Fibroblast of lung (primary cell): ENCODE measurements at places on chromosomes 7 and 10.

GRCh38 chr7:5423976-5424748 is 528 bp upstream of the TNRC18 start:
- peak; percentile 98 for DNase-seq

DNA sequence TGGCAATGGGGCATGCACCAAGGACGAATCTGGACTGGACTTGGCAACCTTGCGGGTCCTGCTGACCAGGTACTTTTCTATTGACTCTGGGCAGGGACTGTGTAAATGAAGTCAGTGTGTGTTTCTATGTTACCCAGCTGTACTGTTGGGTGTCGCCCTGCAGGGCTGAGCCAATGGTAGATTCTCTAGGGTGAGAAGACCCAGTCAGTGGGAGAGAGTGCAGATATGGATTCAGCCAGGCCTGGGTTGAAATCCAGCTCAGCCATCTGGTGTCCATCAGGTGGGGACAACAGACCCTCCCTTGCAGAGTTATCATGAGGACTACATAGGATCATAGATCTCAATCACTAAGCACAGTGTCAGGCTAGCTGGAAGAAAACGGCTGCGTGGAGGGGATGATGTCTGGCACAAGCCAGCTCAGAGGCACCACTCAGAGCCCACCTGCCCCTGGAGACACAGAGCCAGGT is 4.9 kb upstream of the PPIF start:
- no peak for DNase-seq

DNA sequence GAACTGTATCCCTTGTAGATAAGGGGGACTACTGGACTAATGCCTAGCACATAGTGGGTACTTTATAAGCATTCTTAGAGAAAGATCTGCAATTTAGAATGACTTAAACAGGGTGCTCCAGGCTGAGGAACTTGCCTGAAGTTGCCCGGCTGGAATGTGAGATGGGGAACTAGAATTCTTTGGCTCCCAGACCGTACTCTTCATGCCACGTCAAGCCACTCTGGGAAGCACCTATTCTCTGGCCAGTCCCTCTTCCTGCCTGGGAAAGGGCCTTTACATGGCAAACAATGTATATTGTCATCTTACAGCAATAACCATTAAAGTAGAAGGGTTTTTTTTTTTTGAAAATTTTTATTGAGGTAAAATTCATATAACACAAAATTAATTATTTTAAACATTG is 34.5 kb downstream of the ATXN7L1 start:
- DNase-seq: no peak

- peak; percentile 95 for DNase-seq
Observed at GRCh38 chr10:75530299-75530698, 98.9 kb downstream of the LRMDA start.

- DNase-seq: peak; percentile 55
Observed at GRCh38 chr7:99121496-99122021, 22.3 kb downstream of the SMURF1 start.

DNA sequence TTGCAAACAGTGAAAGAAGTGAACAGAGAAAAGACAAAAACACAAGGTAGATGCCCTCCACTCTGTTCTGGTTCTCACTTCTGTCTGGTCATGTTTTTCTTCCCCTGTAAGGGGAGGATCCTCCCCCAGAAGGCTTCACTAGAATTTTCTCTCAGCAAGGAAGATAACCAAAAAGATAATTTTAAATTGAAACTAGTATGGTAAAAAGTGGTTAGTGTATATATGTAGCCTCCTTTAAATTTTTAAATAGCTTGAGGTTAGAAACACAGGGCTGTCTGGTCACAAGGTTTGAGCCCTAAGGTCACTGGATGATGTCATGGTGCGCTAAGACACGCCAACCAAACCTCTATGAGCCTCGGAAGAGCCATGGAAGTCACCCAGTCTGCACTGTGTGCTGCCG is 5.6 kb upstream of the PKD1L1 start:
- DNase-seq: no peak

GRCh38 chr7:157625973-157626742 is 289.4 kb downstream of the DNAJB6 start:
- no peak for DNase-seq

DNA sequence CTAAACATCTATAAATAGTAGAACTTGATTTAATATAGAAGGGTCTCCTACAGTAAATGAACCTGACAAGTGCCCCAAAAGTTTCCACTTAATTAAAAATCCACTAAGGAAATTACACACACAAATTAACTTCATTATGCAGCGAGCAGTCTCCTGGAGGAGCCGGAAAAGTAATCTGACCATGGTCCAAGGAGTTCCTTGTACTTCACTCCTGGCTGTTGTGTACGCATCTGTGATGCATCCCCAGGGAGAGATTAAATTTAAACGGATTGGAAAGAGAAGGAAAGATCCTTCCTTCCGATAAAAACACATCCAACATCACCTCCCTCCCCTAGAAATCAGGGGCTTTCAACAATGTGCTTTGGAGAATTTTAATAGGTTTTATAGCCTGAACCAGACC is 85.5 kb downstream of the PARD3 start:
- no peak for DNase-seq

- no peak for DNase-seq
Observed at GRCh38 chr10:929960-930624, 1.4 kb downstream of the LARP4B start.

DNA sequence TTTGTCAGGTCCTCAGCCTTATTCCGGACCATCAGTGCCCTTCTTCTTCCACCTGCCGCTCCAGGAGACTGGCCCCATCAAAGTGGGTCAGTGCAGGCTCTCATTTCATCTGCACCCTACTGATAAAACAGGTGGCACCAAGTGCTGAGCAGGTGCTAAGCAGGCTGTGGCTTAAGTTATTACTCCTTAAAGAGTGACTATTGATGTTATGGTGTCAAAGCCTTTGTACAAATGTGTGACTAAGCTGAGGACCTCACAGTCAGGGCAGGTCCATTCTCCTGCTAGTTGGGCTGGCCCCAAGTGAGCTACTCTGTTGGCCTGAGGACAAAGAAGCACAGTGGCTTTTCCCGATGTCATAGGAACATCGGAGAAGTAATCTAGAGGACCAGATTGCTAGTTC is 11.2 kb upstream of the CALD1 start:
- DNase-seq: no peak

DNA sequence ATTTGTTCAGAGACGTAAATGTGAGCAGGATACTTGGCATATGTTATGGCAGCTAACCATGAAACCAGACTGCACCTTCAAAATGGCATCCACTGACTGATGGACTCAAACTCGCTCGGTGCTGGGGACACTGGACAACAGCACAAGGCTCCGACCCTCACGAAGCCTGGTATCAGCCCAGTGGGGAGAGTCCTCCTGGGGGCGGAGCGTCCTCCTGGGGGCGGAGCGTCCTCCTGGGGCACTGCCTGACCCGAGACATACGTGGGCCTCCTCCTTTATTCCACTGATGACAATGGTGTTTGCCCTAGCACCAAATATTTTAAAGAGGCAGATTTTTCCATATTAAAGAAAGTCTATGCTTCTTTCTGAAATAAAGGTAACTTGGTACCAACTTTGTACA is 39.5 kb downstream of the ESYT2 start:
- no peak for DNase-seq

- no peak for DNase-seq
Observed at GRCh38 chr7:100219271-100219737, 445 bp upstream of the PVRIG start.

DNA sequence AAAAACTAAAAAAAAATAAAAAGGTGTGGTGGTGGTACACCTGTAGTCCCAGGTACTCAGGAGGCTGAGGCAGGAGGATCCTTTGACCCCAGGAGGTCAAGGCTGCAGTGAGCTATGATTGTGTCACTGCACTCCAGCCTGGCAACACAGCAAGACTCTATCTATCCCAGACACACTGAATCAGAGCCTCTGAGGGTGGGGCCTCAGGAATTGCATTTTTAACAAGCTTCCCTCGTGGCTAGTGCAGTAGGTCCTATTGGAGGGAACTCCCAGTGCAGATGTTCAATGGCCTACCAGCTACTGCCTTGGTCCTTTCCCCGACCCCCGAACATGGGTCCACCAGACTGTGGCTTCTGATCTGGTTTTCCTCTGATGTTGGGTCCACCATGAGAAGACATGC is 14.9 kb downstream of the STRA8 start:
- no peak for DNase-seq

- DNase-seq: peak; percentile 52
Observed at GRCh38 chr10:108904163-108904838, 1019.0 kb downstream of the XPNPEP1 start.

GRCh38 chr10:86294346-86295265 is 72.0 kb downstream of the GRID1 start:
- DNase-seq: no peak

GRCh38 chr7:50216626-50217025 is 87.9 kb upstream of the IKZF1 start:
- no peak for DNase-seq

- DNase-seq: peak; percentile 29
Observed at GRCh38 chr7:129607471-129608120, 3.9 kb upstream of the NRF1 start.

GRCh38 chr7:118153551-118154177 is 30.3 kb upstream of the LSM8 start:
- peak; percentile 51 for DNase-seq

- peak; percentile 11 for DNase-seq
Observed at GRCh38 chr7:97307521-97308108, 190.1 kb downstream of the SDHAF3 start.

- DNase-seq: peak; percentile 16
Observed at GRCh38 chr10:29473406-29474100, 161.2 kb downstream of the SVIL start.

GRCh38 chr10:124740369-124741280 is 3.6 kb downstream of the FAM53B start:
- peak; percentile 44 for DNase-seq

- DNase-seq: no peak
Observed at GRCh38 chr7:21829731-21830130, 116.0 kb downstream of the CDCA7L start.

GRCh38 chr7:111780527-111780926 is 218.2 kb upstream of the IMMP2L start:
- DNase-seq: no peak

DNA sequence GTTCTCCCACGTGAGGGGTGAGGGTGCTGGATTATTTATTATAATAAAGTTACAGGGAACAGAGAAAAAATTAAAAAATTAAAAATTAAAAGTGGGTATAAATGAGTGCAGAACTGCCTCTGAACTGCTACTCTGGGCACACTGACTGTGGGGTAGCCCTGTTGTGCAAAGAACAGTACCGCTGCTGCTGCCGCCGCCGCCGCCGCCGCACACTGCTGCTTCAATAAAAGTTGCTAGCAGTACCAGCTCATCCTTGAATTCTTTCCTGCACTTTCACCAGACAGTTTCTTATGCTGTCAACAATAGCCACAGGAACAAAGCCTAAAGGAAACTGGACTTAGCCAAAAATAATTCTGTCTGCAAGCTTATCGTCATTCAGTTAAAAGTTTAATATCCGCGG is 72.1 kb downstream of the GCC1 start:
- DNase-seq: no peak

DNA sequence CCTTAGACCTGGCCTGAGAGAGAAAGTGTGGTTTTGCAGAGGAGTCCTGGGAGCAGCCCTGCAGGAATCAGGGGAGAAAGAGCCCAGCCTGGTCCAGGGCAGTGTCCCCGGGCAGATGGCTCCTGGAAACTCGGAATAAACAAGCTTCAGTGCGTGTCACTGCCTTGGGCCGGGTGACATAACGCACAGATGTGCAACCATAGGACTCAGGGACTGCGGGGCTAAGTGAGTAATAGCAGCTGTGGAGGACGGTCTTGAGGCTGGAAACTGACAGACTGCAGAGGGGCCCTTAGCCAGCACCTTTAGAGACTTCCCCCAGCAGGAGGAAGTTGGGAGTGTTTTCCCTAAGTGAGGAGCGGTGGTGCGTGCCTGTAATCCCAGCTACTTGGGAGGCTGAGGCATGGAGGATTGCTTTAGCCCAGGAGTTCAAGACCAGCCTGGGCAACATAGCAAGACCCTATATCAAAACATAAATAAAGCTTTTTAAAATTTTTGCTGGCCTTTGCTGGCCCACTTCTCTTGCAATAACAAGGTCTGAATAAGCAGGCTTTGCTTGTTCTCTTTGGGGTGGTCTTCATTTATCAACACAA is 5.3 kb upstream of the CLIP2 start:
- DNase-seq: peak; percentile 38
